Activated effector memory CD4-positive, alpha-beta T cell treated with anti-CD3 and anti-CD28 coated beads, Interleukin-2, amount 50 U/mL, for 16 hours (primary cell): ENCODE measurements at places on chromosomes 12 and 14.

- no peak for DNase-seq
These were observed 784.2 kb downstream of the SLC6A15 start for GRCh38 chr12:84128117-84128991.

- DNase-seq: no peak
These were observed 24.5 kb downstream of the SLC16A7 start for GRCh38 chr12:59620326-59620725.

DNA sequence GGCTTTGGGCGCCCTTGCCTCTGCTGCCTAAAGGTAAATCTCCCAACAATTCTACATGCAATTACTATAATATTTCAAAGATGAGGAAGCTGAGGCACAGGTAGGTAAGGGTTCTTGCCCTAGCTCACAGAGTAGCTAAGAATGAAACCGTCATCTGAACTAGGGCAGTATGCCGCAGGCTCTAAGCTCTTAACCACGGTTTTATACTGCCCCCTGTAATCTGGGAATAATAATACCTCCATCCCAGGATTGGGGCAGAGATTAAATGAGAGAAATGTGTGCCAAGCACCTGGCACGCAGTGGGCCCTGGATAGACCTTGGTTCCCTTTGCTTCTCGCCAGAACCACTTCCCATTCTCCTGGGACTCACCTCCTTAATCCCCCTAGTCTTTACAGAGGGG, 1.5 kb upstream of the HRK start:
- DNase-seq: no peak

- peak; percentile 87 for DNase-seq
These were observed 1.3 kb downstream of the GPR65 start for GRCh38 chr14:88005978-88006851.

DNA sequence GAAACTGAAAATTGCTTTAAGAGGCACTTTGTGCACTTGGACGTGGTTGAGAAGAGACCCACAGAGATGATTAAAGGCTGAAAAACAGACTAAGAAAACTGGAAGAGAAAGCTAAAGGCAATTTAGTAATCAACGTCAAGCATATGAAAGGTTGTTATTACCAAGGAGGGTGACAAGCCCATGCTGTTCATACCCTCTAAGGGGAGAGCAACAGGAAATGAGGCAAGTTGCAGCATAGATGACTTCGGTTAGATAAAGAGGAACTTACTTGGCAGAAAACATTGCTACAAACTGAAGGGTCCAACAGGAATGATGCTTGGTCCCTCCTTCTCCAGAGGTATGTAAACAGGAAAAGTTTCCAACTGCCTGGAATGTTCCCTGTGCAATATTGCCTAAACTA, 107.8 kb downstream of the DUSP6 start:
- DNase-seq: no peak
